ENCODE measurements at places on chromosomes 1 and 21.
A peak's percentile ranks its signal among the peaks of the same experiment; 100 is the strongest.

- DNase-seq: no peak
Measured at GRCh38 chr1:61560385-61560784, 164.6 kb downstream of the TM2D1 start.

DNA sequence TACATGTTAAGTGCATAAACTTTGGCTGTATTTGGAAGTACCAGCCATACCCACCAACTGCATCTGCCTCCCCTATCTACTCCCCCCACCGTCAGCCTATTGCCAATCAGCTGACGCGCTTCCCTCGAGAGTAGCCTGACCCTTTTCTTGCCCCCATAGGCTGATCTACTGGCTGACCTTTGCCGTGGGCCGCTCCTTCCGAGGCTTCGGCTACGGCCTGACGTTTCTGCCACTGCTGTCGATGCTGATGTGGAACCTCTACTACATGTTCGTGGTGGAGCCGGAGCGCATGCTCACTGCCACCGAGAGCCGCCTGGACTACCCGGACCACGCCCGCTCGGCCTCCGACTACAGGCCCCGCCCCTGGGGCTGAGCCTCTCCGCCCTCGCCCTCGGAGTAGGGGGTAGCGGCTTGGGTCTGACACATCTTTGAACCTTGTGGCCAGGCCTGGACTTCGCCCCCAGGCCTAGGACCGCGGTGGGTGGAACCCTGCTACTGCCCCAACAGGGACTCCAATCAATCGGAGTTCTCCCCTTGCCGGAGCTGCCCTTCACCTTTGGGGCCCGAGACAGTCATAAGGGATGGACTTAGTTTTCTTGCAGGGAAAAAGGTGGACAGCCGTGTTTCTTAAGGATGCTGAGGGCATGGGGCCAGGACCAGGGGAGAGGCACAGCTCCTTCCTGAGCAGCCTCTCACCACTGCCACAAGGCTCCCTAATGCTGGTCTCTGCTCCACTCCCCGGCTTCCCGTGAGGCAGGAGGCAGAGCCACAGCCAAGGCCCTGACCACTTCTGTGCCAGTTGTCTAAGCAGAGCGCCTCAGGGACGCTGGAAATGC lies 4.0 kb downstream of the GLMP start:
- no peak for DNase-seq

- peak; percentile 5 for DNase-seq
Measured at GRCh38 chr21:45412909-45413611, 8.1 kb downstream of the COL18A1 start.

GRCh38 chr1:220775240-220775853 lies 11.4 kb upstream of the MTARC1 start:
- DNase-seq: peak; percentile 6

DNA sequence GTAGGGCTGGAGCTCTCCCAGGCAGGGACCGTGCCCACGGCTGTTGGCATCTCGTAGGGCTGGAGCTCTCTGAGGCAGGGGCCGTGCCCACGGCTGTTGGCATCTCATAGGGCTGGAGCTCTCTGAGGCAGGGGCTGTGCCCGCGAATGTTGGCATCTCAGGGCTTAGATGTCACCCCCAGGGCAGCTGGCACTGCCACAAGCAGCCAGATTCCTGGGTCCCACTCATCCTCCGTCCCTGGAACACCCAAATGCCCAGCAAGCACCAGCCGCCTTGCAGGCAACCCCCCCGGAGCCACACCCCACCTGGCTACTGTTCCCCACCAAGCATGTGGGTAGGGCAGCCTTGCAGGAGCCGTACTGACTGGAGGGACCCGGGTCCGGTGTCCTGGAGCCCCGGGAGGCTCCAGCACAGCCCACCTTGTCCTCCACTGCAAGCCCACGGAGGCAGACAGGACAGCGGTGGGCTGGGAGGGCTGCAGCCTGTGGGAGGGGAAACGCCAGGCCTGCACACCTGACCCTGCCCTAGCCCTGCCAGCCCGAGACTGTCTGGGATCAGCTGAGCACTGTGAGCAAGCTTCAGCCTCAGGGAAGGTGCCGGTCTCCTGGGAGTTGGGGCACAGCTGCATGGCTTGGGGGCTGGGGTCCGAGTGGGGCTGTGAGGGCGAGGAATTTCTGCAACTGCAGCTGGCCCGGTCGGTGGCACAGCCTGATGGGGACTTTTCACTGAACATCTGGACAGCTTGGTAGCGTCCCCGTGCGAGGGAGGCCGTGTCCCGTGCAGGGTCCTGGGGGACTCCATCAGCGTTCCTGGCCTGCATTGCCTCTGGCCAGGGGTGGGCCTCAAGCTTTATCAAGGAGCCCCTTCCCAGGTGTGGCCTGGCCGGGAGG lies 53.6 kb downstream of the COL18A1 start:
- DNase-seq: no peak

DNA sequence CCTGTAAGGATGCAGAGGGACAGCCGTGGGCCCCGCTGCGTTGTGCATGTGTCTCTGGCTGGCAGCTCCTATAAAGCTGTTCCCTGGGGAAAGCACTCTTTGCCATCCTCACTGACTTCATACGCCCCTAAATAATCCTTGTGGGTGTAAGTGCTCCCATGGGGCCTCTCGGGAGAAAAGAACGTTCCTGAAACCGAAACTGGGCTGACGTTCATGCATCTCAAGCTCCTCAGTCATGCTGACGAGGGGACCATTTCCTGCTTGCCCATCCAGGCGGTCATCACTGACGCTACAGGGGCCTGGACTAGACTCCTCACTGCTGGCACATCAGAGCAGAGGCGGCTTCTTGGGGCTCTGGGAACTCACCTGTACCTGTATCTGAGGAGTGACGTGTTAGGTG lies 73.1 kb upstream of the USP24 start:
- no peak for DNase-seq

All from T-helper 1 cell (primary cell).